ENCODE measurements at places on chromosomes 2 and 18.

DNA sequence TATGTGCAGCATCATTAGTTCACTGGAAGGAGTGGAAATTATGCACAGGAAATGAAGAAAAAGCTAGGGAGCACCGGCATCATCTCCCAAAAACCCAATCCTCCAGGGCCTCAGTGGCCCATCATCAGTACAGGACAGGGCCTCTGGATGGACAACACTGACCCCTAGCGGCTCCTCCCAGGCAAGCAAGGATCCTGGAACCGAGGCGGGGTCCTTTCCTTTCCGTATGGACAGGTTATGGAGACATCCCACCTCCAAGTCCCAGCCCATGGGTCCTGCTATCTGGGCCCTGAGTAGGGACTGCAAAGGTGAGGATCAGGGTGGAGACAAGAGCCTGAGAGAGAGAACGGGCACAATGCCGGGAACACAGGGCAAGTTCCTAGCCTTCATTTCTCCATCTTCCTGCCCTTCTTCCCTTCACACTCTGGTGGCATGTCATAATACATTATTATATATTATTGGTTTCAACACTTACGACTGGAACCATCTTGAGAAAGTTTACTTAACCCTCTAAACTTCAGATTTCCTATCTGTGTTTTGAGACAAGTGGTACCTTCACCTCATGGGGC is 68.2 kb downstream of the ZNF516 start:
- no peak for DNase-seq

GRCh38 chr2:26530696-26531095 is 52.8 kb upstream of the OTOF start:
- no peak for DNase-seq

GRCh38 chr18:47831351-47831750 is 99.1 kb downstream of the SMAD2 start:
- no peak for DNase-seq

- no peak for DNase-seq
Observed at GRCh38 chr18:39062426-39062825, 1496.8 kb upstream of the CELF4 start.

GRCh38 chr2:56709181-56709580 is 525.4 kb downstream of the CCDC85A start:
- DNase-seq = no peak

- DNase-seq = no peak
Observed at GRCh38 chr2:181054256-181054655, 73.9 kb downstream of the UBE2E3 start.

- no peak for DNase-seq
Observed at GRCh38 chr2:86439879-86440630, 1.1 kb upstream of the KDM3A start.

- DNase-seq = no peak
Observed at GRCh38 chr2:48268671-48269070, 261.3 kb upstream of the STON1 start.

GRCh38 chr2:33298233-33298632 is 178.2 kb upstream of the RASGRP3 start:
- DNase-seq = no peak

DNA sequence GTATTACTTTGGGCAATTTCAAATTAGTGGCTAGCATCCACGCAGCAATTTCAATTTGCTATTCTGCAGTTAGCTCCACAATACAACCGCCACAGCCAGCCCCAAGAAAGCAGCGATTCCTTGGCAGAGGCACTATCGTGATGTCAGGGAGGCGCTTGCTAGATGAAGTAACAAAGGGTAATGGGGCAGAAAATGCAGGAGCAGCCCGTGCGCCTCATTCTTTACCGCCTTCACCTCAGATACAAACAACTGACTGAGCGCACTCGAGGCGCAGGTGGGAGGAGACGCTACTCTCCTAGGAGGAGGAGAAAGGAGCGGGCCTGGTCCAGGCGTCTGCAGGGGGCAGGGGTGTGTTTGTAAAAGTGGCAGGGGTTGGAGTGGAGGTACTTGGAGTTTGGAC is 76.9 kb upstream of the ASB18 start:
- no peak for DNase-seq

GRCh38 chr2:241898463-241899270 is 29.1 kb downstream of the RTP5 start:
- no peak for DNase-seq

- no peak for DNase-seq
Observed at GRCh38 chr2:217415316-217415715, 555.5 kb upstream of the TNP1 start.

DNA sequence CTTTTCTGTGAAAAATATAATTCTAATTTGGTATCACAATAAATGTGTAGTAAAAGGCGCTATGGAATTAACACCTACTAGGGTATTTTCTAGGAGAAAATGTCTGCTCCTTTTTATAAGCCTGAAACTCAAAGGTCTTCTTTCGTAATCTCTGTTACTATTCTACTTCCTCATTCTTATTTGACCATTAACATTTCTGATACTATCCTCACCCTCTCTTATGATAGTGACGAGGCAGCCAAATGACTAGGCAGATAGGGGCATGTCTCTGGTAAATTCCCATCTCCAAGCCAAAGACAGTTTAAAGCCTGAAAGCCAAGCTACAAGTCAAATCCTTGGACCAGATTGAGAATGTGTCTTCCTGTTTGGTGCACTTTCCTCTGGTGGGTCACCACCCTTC is 251.7 kb downstream of the LRRTM4 start:
- DNase-seq = no peak

DNA sequence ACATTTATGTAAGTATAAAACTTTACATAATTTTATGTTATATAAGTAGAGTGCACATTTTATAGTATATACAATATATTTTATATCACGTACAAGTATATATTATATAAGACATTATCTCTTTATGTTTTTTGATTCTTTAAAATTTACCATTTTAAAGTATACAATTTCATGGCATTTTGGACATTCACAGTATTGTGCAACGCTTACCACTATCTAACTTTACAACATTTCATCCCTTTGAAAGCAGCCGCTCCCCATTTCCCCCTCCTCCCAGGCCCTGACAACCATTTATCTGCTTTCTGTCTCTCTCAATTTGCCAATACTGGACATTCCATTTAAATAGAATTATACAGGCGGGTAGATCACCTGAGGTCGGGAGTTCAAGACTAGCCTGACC is 512.5 kb downstream of the TSN start:
- no peak for DNase-seq

DNA sequence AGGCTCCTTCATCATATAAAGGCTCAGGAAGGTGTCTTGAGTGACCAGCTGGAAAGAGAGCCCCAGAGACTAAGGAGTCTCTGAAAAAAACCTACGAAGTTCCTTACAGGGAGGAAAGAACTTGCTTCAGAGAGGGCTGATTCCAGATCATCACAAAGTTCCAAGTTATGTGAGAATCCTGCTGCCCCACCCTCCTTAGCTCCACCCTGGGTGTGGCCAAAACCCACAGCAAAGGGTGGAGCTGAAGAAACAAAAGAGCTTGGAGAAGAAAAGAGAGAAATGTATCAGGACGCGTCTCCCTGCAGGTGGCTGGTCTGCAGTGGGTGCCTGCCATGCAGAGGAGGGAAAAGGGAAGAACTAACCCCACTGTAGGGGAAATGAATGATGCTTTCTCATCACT is 32.8 kb upstream of the ZNF396 start:
- no peak for DNase-seq

GRCh38 chr2:70715071-70715985 is 52.7 kb downstream of the ADD2 start:
- DNase-seq = no peak

DNA sequence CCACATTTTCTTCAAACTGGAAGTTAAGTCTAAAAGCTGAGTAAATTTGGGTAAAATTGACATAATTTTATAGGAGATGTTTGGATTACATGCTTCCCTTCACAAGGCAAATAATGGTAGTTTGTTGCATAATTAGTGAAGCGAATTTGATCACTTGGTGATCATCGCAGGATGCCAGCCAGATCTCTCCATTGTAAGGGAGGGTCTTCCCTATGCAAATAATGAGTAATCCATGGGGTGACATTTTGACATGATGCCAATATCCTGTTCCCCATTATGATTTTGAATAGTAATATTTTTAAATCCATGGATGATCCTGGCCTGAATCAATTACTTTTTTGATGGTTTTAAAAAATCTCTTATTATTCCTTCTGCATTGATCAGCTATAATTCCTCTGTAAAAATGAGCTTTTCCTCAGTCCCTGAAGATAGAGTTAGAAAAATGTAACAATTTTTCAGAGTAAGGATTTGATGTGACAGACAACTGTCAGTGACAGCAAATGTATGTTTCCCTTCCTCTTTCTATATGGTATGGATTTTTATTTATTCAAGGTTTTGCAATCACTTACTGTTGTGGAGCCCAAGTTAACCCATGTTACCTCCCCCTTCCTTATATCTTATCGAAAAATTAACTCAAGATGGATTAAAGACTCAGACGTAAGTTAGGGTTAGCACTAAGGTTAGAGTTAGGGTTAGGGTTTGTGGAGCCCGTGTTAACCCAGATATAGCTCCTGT is 21.4 kb downstream of the CCL20 start:
- DNase-seq = no peak

DNA sequence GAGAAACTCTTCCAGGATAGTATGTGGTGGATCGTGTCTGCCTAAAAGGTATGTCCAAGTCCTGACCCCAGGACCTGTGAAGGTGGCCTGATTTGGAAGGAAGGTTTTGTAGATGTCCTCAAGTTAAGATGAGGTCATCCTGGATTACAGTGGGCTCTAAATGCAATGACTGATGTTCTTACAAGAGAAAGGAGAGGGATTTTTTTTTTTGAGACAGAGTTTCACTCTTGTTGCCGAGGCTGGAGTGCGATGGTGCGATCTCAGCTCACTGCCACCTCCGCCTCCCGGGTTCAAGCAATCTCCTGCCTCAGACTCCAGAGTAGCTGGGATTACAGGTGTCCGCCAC is 19.9 kb downstream of the MBP start:
- DNase-seq = no peak

DNA sequence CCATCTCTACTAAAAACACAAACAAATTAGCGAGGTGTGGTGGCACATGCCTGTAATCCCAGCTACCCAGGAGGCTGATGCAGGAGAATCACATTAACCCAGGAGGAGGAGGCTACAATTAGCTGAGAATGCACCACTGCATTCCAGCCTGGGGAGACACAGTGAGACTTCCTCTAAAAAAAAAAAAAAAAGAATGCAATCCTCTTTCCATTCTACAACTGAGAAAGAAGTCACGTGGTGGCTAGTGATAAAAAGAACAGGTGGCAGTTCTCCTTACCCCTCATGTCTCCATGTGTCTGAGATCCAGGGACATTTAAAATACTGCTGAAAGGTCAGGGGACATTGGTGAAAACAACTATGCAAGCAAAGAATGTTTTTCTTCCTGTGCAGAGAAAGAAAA is 24.4 kb upstream of the GPR39 start:
- DNase-seq = no peak

- DNase-seq = no peak
Observed at GRCh38 chr2:74314107-74314506, 29.1 kb downstream of the SLC4A5 start.

DNA sequence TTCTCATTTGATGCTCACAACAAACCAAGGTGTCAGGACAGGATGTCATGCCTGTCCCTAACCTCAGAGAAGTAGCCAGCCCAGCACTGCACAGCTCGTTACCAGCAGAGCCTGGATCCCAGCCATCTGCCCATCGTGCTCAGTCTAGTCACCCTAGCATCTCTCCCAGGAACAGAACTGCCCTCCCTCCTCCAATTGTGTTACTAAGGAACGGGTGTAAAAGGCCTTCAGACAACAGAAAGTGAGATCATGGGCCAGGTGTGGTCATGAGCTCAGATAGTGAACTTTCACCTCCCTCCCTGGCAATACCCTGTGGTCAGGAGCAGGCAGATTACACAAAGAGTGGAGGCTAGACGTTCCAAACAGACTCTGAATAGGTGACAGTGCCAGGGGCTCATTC is 111.8 kb upstream of the PPP1CB start:
- DNase-seq = peak; percentile 33

GRCh38 chr2:219499058-219499307 is 292 bp downstream of the GMPPA start:
- no peak for DNase-seq

DNA sequence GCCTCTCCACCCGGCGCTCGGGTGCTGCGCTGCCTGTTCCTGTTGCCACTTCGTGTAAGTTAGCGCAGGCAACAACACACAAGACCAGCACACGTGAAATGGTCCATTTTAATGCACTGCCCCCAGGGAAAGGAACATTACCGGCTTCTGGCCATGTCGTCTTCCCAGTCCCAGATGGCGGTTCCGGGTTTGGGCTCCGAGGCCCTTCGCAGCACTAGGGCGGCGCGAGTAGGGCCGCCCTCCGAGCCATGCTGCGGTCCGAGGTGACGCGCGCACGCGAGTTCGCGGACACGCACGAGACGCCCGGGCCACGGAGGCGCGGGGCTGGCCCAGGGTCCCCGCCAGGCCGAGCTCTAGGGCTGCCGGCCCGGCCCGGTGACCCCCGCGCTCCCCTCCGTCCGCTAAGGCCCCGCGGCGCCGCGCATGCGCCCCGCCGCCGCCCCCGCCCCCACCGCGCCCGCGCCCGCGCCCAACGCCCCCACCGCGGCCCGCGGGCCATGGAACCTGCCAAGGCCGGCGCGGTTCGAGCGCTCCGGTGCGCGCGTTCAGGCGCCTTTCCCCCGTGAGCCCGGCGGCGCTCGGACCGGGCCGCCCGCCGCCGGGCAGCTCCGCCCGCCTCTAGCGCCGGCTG is 367 bp upstream of the ZNF236 start:
- no peak for DNase-seq

DNA sequence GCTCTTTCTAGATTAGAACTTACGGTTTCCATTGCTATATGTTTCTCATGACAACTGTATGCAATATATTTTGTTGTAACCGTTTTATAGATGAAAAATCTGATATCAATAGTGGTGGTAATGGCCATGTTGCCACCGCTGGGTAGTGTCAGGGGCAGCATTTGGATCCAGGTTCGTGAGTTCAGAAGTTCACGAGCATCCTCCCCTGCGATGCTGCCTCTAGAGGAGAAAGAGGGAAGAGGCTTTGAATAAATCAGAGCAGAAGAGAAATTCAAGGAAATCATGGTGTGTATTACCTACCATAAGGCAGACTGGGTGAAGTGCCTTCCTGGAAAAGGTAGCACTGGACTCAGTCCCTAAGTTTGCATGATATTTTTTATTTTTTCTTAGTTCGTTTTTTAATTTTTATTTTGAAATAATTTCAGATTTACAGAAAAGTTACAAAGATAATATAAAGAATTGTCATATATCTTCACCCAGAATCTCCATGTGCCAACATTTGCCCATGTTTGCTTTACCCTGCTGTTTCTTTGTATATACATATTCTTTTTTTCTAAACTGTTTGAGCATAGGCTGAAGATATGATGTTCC is 3.3 kb upstream of the ZBTB7C start:
- DNase-seq = peak; percentile 50

Data from H4 (cell line).